ENCODE measurements at places on chromosomes 12 and 14.

- no peak for DNase-seq
Measured at GRCh38 chr14:45145214-45145613, 9.5 kb downstream of the FANCM start.

DNA sequence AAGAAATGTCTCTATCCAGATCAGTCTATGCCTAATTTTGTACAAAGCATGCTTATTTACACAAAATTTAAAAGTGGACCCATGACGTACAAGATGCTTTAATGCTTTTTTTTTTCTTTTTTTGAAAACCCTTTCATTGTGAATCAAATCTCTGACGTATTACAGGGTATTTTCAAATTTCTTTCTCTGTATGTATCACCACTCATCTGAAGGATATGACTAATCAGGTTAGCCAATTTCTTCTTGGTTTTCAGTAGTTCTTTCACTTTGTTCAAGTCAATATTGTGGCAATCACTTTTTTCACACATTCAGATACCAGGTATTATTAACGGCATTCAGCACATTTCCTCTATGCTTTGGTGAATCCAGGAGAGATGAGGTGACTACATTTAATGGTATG is 685.3 kb downstream of the TRHDE start:
- no peak for DNase-seq

- no peak for DNase-seq
Measured at GRCh38 chr12:121908702-121909101, 9.7 kb upstream of the CFAP251 start.

DNA sequence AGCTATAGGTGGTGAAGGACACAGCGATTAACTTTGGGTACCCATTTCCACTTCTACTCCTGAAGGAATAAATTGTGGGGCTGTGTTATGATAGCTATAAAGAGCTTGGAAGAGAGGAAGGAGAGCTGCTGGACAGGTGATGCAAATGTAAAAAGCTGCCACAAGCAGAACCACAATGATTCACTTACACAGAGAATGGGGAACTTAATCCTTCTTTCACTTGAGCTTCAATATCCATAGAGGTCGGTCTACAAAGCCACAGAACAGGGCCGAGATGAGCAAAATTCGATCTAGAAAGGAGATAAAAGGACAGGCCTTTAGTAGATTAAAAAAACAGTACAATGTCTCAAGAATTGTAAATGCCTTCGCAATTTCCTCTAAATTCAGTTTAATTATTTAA is 831.1 kb downstream of the LRFN5 start:
- DNase-seq = no peak

- DNase-seq = no peak
Measured at GRCh38 chr12:6311822-6312528, 1.5 kb downstream of the PLEKHG6 start.

DNA sequence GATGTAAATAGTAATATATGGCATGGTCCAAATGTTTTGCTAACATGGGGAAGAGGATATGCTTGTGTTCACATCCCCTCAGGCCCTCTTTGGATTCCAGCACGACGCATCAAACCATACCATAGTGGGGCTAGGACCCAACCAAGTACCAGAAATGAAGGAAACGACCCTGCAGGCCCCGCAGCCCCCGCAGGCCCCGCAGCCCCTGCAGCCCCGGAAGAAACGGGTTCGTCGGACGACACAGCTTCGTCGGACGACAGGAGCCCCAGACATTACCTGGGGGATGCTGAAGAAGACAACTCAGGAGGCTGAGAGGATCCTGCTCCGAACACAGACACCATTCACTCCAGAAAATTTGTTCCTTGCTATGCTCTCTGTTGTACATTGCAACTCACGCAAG is 119.9 kb downstream of the PPHLN1 start:
- no peak for DNase-seq

GRCh38 chr14:36583242-36583892 is 953 bp upstream of the NKX2-8 start:
- DNase-seq = no peak

DNA sequence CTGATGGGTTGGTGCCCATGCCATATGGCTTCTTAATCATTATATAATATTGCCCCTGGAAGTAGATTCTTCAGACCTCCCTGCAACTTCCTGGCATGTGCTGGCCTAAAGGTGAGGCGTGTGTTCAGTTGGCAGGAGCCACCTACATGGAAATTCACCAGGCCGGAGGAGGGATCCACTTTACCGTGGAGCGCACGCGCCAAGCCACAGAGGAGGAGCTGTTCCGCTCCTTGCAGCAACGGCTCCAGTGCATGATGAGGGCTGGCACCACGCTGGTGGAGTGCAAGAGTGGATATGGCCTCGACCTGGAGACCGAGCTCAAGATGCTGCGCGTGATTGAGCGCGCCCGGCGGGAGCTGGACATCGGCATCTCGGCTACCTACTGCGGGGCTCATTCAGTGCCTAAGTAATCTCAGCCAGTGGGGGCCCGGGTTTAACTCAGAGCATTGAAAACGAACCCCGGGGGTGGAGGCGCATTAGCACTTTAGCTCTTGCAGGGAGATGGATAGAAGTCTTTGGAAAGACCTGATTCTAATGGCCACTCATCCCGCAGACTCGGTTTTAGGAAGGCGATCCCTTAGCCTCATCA is 13.5 kb downstream of the AMDHD1 start:
- no peak for DNase-seq

GRCh38 chr12:38776647-38777046 is 128.7 kb downstream of the CPNE8 start:
- no peak for DNase-seq

GRCh38 chr12:132285991-132286681 is 43.3 kb downstream of the GALNT9 start:
- peak; percentile 67 for DNase-seq

- no peak for DNase-seq
Measured at GRCh38 chr12:119841433-119842210, 35.5 kb downstream of the CIT start.

DNA sequence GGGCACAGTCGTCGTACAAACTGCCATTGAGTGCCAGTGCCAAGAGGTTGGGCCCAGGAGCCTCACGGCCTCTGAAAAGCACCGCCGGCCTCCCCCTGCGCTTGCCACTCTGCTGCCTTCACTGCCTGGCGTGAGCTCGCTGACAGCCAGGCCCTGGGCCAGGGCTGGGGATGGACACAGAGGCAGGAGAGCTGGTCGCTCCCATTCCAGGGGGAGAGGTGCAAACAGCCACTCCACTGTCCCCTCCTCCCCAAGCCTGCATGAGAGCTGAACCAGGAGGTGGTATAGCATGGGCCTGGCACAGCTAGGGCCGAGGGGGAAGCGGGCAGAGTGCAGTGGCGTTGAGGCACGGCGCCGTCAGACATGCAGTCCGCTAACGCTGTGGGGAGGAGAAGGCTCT is 4.6 kb downstream of the ADSS1 start:
- DNase-seq = no peak

DNA sequence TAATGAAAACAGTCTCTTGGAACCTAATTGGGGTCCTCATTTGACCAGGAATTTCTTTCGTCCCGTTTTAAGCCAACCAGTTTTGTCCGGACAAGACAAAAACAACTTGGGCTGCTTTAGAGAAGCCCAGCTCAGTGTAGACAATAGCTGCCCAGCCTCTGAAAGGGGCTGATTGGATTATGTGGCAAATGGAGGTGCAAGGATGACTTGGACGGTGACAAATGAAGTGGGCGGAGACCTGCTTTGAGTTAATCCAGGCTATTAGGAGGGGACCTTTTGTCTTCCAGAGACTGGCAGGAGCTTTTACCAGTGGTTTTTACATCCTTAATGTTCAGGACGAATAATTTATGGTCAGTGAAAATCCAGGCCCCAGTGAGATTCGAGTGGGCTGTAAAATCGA is 4.8 kb downstream of the MEG3 start:
- DNase-seq = no peak

- no peak for DNase-seq
Measured at GRCh38 chr12:1949771-1950470, 31.5 kb upstream of the CACNA2D4 start.

DNA sequence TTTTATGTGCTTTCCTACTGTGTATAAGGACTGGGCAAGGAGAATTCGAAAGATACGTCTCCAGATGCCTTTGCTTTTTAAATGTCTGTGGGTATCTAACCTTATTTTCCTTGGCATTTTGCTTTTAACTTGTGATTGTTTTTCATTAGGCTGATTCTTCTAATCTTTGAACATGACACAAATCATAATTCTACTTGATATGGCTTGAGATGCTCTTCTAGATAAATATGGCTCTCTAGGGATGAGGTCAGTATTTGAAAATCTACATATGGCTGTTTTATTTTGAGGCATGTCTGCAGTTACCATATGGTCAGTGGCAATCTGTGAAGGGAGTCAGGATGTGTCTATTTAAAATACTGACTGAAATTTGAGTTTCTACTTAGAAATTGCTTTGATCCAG is 139.2 kb downstream of the SLC2A13 start:
- DNase-seq = no peak

DNA sequence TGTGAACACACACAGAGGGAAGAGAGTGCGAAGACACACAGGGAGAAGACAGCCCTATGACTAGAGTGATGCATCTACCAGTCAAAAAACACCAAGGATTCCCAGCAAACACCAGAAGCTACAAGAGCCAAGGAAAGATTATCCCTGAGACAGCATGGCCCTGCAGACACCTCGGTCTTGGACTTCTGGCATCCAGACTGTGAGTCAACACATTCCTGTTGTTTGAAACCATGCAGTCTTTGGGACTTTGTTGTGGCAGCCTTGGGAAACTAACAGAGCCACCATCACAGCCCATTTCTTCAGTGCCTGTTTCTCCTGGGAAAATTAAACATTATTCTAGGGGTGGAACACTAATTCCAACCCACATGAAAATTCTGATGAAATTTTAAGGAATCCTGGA is 220.6 kb downstream of the GXYLT1 start:
- peak; percentile 10 for DNase-seq

DNA sequence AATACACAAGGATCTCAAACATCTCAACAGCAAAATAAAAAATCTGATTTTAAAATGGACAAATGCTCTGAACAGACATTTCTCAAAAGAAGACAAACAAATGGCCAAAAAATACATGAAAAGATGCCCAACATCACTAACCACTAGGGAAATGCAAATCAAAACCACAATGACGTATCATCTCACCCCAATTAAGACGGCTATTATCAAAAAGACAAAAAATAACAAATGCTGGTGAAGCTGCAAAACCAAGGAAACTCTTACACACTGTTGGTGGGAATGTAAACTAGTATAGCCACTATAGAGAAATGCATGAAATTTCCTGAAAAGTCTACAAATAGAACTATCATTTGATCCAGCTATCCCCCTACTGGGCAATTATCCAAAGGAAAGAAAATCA is 145.0 kb downstream of the BTG1 start:
- no peak for DNase-seq

DNA sequence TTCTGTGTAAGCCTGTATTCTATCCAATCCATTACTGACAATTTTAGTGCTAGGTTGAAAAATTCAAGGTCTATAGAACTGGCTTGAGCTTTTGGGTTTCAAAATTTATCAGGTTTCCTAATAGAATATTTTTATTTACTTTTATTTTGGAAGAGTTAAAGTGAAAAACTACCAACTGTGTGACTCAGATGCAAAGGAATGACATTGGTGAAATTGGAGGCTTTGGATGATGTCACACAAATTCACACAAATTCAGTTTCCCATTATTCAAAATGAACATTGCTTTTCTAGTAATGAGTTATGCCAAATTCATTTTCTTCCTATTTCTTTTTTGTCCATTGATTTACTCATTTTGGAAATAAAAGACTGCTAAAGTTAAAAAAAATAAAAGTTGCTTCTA is 186.9 kb downstream of the ALX1 start:
- peak; percentile 16 for DNase-seq

GRCh38 chr12:49673446-49674317 is 33.5 kb downstream of the FMNL3 start:
- peak; percentile 94 for DNase-seq

GRCh38 chr12:26786865-26787514 is 46.0 kb downstream of the ITPR2 start:
- peak; percentile 86 for DNase-seq

GRCh38 chr14:104856157-104856868 is 8.8 kb upstream of the CEP170B start:
- no peak for DNase-seq

GRCh38 chr14:98507264-98507663 is 764.7 kb downstream of the BCL11B start:
- DNase-seq = peak; percentile 56

GRCh38 chr14:30395065-30395464 is 163.9 kb upstream of the G2E3 start:
- no peak for DNase-seq

GRCh38 chr12:115451780-115452736 is 768.1 kb upstream of the TBX3 start:
- DNase-seq = peak; percentile 8

GRCh38 chr12:1467710-1468109 is 126.7 kb downstream of the FBXL14 start:
- no peak for DNase-seq

GRCh38 chr12:56769868-56770267 is 6.7 kb downstream of the HSD17B6 start:
- DNase-seq = no peak

DNA sequence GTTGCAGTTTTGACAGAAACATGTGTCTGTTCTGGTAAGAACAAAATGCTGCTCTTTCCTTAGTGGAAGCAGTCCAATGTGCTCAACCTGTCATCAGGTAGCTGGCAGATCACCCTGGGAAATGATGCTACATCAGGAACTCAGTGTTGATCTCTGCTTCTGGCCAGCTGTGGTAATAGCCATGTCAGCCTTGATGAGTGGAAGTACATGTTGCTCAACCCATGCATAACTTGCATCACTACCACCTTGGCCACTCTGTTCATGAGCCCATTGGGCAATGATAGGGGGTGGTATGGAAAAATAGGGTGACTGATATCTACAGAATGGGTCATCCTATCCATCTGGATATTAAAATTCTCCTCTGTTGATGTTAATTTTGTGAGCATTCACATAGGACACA is 411.0 kb downstream of the C12orf50 start:
- DNase-seq = no peak

DNA sequence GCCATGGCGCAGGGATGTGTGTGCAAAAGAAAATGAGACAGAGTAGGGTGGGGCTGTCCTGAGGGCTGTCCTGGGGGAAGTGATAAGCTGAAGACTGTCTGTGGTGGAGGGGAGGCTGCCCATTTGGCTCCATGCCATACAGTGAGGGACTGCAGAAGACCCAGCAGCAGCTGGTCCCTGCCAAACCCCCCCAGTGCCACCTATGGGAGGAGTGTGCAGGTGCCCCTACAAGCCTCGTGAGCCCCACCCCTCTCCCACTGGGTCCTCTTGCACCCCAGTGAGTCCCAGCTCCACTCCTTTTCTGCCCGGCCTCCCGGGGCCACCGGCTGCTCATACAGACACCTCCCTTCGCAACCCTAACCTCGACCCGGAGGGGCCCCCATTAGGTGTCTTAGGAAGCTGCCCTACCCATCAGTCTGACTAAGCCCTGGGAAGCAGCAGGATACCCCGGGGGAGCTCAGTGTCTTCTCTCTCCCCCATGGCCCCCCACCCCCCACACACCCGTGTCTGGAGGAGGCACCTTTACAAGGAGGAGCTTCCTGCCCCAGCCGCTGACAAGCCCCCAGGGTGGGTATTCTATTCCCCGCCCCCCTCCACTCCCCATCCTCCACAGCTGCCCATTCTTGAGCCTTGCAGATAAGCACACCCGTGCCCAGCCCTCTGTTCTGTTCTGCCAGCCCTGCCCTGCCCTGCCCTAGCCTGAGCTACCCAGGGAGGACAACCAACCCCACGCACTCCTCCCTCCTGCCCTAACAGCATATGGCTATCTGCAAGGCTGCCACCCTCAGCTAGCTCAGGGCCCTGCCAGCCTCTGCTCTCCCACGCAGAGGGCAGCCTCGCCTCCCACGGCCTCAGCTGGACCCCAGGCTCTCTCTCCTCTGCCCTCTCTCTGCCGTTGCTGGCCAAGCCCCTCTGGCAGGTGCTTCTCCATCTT is 41.9 kb downstream of the SLC6A12 start:
- no peak for DNase-seq

GRCh38 chr12:109517619-109518018 is 40.2 kb downstream of the UBE3B start:
- DNase-seq = no peak
